ENCODE measurements at places on chromosomes 7 and 10.
A peak's percentile ranks its signal among the peaks of the same experiment; 100 is the strongest.

GRCh38 chr7:16945372-16945771 is 63.6 kb upstream of the AGR3 start:
- no peak for DNase-seq

GRCh38 chr10:60654813-60655464 is 123.3 kb upstream of the CDK1 start:
- no peak for DNase-seq

DNA sequence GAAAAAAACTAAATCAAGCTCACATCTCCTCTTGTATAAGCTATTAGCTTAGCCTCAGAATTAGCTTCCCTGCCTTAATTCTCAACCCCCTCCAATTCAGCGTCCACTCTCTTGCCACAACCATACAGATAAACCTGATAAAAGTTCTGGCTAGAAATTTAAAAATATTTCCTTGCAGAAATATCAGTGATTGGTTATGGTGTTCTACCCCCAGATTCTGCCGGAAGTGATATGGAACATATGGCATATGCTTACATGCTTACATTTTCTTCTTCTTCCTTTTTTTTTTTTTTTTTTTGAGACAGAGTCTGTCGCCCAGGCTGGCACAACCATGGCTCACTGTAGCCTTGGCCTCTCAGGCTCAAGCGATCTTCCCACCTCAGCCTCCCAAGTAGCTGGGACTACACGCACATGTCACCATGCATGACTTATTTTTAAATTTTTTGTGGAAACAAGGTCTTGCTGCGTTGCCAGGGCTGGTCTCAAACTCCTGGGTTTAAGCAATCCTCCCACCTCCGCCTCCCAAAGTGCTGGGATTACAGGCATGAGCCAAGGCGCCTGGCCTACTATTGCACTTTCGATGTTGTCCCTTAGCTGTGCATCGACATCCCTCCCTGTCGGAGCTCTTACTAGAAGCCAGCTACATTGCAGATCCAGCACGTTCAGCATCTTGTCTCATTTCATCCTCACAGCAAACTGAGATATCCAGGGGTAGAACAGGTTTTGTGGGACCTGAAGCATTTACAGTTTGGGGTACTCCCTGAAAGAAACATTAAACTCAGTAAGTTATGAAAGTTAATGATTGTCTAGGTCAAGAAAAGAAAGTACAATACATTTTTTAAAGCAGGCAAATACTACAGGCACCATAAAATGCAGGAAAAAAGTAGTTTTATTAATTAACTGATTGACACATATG is 205.6 kb upstream of the TCF7L2 start:
- no peak for DNase-seq

GRCh38 chr10:78997635-78998618 is 70.8 kb upstream of the ZMIZ1 start:
- no peak for DNase-seq

GRCh38 chr7:3451701-3452100 is 150.6 kb downstream of the SDK1 start:
- no peak for DNase-seq

- no peak for DNase-seq
Observed at GRCh38 chr7:7569615-7570014, 2.9 kb downstream of the MIOS start.

DNA sequence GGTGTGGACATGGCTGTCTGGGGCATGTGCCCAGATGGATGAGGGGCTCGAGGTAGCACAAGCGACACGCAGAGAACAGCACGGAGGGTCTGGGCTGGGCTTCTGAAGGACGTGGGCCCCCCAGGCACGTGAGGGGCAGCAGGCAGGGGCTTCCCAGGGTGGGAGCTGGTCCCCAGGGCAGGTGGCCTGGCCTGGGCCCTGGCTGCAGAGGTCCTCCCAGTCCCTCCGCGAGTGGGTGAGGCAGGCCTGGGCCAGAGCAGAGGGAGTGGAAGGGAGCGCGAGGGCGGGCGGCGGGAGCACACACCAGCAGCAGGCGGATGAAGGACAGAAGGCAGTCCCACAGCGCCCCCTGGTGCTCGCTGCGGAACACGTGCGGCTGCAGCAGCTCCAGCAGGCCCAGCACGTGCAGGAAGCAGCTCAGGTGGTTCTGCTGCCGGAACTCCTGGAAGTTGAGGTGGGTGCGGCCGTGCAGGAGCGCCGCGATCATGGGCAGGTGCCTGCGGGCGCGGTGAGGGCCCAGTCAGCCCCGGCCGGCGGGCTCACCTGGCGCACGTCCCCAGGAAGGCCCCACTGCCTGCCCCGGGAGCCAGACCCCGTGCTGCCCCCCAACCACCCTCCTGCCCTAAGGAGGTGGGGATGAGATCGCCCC is 14.7 kb upstream of the MICALL2 start:
- DNase-seq = peak; percentile 15

Measured in cerebellar nuclear complex (tissue), 1 donor.